ENCODE measurements at places on chromosomes 4 and X. TPM values are rescaled to one million over a fixed set of nuclear protein-coding genes. Genes with fewer than 3 reads are reported as not detected.
A peak's percentile ranks its signal among the peaks of the same experiment; 100 is the strongest.

DNA sequence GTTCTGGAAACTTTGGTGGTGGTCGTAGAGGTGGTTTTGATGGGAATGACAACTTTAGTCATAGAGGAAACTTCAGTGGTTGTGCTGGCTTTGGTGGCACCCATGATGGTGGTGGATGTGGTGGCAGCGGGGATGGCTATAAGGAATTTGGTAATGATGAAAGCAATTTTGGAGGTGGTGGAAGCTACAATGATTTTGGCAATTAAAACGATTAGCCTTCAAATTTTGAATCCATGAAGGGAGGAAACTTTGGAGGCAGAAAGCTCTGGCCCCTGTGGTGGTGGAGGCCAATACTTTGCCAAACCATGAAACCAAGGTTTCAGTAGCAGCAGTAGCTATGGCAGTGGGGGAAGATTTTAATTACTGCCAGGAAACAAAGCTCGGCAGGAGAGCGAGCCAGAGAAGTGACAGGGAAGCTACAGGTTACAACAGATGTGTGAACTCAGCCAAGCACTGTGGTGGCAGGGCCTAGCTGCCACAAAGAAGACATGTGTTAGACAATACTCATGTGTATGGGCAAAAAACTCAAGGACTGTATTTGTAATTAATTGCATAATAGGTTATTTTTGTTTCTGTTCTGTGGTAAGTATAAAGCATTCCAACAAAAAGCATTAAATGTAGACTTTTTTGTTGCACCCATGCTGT lies 23.2 kb upstream of the SOD3 start:
- DNase-seq, result no peak

Gene COPS4
- 80.2 TPM for polyA plus RNA-seq

GRCh38 chr4:163895378-163896005 lies 401.0 kb downstream of the TMA16 start:
- DNase-seq, result no peak

Gene RLIM
- 30.4 TPM for polyA plus RNA-seq

DNA sequence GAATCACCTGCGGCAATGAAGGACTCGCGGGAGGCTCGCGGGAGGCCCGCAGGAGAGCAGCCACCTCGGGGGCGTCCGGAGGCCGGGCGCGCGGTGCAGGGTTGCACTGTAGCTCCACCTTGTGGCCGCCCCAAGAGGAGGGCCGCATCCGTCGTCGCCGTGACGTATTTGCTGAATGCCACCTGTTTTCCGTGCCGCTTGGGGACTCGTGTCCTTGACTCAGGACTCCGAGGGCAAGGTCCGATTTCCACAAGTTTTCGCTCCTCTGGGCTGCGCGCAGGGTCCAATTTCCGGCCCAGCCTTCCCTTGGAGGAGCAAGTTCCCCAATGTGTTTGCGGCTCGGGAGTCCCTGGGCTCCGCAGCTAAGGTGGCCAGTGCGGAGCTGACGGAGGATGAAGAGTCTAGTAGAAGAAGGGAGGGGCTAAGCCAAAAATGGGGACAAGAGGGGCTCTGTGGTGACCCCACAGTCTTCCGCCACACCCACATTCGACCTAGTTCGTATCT lies 10.7 kb upstream of the DLG3 start:
- peak; percentile 59 for DNase-seq

Gene SLC35A2
- 23.2 TPM for polyA plus RNA-seq

- DNase-seq, result no peak
These were observed 11.5 kb downstream of the PPARGC1A start for GRCh38 chr4:23878246-23878891.
